Occipital lobe (tissue), 3 donors: ENCODE measurements at places on chromosomes 13 and 19.

GRCh38 chr13:30932481-30933353 is at the start of gene TEX26:
TSS of gene TEX26 (plus strand) at chr13:30932656. CDS start at chr13:30932716, 60 bp downstream.
- DNase-seq: no peak

- no peak for DNase-seq
These were observed 41.1 kb downstream of the CEACAM1 start for GRCh38 chr19:42487032-42487797.

- no peak for DNase-seq
These were observed 24.5 kb upstream of the LPAR6 start for GRCh38 chr13:48437371-48437770.

- no peak for DNase-seq
These were observed 12.8 kb downstream of the MEDAG start for GRCh38 chr13:30918662-30919405.

GRCh38 chr19:3333662-3334061 is 32.7 kb upstream of the NFIC start:
- DNase-seq: no peak

GRCh38 chr19:33375837-33376159 is 2.3 kb downstream of the CEBPG start:
- no peak for DNase-seq

DNA sequence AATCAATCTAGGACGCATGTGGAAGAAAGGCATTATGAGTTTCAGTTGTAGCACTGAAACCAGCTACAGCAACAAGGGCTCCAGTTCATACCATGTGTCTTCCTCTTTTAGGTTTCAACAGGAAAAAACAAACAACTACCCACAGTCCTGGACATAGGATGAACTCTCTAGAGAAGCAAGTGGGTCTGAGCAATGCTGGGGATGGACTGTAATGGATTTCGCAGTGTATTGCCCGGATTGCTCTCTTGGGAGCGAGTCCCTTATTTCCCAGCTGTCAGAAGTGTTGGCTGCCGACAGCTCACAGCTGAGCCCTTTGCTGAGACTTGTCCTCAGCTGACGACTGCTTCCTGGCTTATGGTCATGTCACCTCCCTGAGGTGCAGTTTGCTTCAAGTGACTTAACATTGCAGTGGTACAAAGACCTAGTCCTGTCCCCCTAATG is 12.1 kb upstream of the MYCBP2 start:
- DNase-seq: no peak

GRCh38 chr19:1651568-1652291 is 685 bp downstream of the TCF3 start:
- DNase-seq: no peak

DNA sequence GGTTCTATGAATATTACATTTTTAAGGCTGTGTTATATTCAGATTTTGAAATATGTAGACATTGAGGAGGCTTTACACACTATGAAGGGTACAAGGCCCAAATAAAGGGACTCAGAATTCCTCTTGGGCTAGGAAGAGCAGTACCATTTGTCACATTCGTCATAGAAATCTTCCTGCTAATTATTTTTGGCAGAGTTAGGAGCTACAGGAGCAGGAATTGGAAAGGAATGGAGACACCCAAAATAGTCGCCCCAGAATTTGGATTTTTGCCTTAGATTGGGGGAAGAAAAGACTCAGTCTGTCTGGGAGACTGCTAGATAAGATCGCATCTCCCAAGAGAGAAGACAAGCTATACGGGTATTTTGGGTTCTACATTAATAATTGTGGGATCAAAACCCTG is 176.4 kb upstream of the DACH1 start:
- no peak for DNase-seq

GRCh38 chr13:29934531-29935308 is 84.3 kb upstream of the UBL3 start:
- DNase-seq: peak; percentile 15

- no peak for DNase-seq
These were observed 83.1 kb downstream of the B3GLCT start for GRCh38 chr13:31282741-31283455.

DNA sequence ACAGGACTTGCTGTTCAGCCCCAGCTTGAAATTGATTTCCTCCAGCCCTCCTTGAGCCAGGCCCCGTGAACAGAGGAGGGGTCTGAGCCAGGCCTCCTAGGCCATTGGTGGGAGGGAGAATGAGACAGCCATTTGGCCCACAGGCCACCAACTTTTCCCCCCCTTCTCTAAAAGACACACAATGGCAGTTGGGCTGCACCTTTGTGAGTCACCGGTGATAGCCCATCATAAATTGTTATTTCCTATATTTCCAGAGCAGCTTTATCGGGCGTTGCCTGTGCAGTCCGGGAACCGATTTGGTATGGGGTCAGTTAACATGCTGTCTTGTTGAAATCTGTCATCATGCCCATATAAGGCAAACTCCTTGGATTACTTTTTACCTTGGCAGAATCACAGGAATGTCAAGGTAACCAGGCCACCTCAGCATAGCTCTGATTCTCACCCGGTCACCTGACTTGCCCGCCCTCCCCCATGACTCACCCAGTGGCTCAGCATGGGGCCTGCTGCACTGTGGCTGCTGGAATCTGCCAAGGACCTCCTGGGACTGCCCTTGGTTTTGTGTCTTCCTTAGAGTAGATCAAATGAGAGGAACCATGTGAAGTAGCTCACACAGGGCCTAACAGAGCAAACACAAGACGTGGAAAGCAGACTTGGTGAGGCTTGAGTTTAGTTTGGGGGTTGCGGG is 36.1 kb downstream of the ACTN4 start:
- DNase-seq: peak; percentile 44

DNA sequence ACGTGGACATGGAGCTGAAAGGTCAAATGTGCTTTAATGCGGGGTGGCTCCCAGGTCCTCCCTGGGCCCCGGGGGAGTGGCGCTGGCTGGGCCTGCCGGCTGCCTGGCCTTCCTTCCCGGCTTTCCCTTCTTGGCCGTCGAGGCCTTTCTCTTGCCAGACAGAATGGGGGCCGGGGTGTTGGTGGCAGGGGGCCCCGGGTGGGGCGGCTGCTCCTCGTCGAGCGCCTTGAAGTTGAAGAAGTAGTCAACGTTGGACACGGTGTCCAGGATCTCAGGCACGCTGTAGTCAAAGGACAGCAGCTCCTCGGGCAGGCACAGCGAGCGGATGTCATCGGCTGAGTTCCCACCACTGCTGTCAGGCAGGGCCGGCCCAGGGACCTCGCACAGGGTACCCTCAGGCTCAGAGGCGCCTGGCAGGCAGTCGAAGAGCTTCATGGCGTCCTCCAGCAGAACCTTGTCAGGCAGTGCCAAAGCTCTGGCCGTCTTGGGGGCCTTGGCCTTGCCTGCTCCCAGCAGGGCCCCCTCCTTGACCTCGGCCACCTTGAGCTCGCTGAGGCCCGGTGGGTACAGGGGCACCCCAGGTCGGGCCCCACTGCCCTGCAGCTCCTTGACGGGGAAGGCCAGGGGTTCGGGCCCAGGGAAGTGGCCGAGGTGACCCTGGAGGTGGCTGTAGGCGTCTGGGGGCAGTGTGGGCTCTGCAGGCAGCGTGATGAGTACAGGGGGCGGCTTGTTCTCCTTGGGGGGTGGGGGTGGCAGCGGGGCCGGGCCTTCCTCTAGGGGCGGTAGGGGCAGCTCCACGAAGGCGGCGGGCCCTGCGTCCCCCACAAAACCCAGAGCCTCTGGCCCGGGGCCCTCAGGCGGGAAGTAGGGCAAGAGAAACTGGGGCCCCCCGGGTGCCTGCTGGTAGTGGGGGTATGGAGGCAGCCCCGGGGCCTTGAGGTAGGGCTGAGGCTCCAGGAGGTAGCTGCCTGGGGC is 1.3 kb downstream of the PRR22 start:
- no peak for DNase-seq

DNA sequence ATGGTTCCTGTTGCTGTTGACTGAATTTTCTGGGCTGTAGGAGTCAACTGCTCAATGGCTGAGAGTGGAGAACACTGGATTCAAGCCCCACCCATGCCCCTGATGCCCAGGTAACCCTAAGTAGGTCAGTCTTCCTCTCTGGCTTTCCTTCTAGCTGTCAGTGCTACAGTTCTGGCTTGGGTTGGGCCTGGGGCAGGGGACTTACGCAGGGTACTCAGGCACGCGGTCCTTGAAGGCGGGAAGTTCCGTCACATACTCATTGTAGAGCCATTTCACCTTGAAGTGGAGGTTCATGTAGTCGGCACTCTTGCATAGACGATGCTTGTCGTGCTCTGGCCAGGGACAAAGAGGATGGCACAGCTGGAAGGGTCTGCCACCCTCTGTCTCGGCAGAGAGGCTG is 55.6 kb downstream of the UNC13A start:
- DNase-seq: no peak

DNA sequence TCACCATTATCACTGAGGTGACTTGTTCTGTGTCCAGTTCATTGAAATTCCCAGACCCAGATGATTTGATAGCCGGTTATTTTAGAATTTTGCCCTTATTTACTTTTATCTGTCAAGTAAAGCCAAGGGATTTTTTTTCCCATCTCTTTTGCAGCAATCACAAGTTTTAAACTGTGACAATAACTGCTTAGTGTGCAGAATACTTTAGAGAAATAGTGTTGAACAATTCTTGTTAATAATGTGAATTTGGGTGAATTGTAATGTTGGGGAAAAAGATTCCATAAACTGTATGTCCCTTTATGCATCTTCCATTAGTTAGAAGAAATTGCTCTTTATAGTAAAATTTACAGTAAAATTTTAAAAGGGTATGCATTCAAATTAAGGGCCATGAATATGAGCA is 79.5 kb downstream of the SLITRK6 start:
- no peak for DNase-seq

DNA sequence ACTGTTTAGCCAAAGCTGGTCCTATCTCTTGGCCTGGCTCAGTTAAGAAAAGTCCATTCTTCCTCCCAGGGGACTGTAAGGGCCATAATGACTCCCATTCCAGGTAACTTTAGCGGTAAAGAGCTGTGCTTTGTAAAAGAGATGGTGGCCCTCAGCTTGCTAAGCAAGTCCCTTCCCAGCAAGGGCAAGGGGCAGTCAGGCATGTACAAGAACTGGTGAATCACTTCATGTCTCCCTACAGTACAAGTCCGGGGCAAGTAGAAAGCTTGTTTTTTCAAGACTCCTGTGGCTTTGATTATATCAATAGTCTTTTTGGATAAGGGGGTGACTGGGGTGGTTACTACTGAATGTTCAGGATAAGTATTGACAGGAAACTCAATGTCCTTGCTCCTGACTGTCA is 88.9 kb downstream of the SLC25A15 start:
- no peak for DNase-seq

DNA sequence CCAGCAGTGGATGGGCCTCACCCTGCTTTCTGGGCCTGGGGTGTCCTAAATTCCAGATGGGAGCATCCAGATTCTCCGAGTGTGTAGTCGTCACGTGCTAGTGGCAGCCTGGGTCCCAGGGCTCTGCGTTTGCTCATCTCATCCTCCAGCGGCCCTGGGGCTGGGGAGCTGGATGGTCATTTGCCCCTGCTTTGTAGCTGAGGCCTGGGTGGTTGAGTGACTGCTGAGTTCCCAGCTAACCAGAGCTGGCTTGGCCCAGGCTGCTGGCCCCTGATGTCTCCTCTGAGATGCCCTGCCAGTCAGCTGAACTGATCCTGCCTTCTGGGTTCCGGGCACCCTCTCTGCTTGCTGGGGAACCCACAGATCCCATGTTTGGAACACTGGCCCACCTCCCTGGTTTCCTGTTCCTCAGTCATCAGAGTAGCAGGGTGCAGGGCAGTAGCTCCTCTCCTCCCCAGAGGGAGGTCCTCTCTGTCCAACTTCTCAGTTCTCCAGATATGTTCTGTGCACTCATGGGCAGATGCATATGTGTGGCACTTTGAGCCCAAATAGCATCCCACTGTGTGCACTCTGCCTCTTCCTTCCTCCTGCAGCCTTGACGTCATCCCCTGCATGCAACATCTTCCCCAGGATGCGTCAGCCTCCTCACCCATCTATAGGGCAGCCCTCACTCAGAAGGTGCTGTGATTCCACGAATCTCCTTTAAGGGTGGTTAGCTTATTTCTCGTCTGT is 22.4 kb upstream of the CRTC1 start:
- DNase-seq: no peak

- no peak for DNase-seq
These were observed 22.6 kb downstream of the ATP8B3 start for GRCh38 chr19:1789261-1790041.

DNA sequence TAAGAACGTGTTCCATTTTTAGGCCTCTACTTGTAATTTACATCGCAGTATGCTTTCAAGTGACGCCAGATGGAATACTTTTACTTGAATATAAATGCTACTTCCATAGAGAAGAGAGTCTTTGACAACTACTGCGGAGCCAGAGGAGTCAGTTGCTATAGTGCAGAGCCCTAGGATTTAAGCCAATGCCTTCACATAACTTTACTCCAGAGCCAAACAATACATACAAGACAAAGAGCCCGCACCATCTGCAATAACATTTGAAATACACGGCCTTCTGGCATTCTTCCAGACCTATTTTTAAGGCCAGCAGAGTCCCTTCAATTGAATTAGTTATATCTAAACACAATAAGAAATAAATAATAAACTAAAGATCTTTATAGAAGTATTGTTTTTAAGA is 59.4 kb downstream of the XPO4 start:
- DNase-seq: no peak

DNA sequence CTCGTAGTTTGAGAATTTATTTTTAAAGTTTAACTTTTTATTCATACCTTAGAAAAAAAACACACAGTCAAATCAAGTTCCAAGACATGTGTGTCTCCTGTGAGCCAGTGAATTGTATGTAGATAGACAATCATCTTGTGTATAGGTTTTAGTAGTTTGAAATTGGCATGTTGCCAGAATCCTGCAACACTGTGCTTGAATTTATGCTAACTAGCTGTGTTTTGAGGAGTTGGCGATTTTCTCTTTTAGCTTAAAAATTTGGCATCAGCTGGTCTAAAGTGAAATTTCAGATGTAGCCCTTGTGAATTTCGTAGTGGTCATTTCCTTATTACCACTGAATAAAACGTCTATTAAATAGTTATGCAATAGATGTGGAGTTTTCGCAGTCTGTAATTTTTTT is 213.2 kb downstream of the ATP8A2 start:
- DNase-seq: no peak

- no peak for DNase-seq
These were observed 181.2 kb downstream of the COL4A1 start for GRCh38 chr13:110125613-110126272.

- peak; percentile 79 for DNase-seq
These were observed 8.5 kb downstream of the UBXN6 start for GRCh38 chr19:4449022-4449638.

- no peak for DNase-seq
These were observed 176.6 kb downstream of the LMO7 start for GRCh38 chr13:75812751-75813181.

GRCh38 chr13:56720841-56721240 is 419.9 kb upstream of the PRR20A start:
- DNase-seq: no peak

- no peak for DNase-seq
These were observed 9.0 kb upstream of the LTBP4 start for GRCh38 chr19:40592170-40592569.

- DNase-seq: no peak
These were observed 52.0 kb upstream of the GAS6 start for GRCh38 chr13:113915786-113916329.
